ENCODE measurements at places on chromosomes 1 and 21.
A peak's percentile ranks its signal among the peaks of the same experiment; 100 is the strongest.

- no peak for DNase-seq
These were observed 70.1 kb downstream of the TENT5C start for GRCh38 chr1:117675907-117676430.

DNA sequence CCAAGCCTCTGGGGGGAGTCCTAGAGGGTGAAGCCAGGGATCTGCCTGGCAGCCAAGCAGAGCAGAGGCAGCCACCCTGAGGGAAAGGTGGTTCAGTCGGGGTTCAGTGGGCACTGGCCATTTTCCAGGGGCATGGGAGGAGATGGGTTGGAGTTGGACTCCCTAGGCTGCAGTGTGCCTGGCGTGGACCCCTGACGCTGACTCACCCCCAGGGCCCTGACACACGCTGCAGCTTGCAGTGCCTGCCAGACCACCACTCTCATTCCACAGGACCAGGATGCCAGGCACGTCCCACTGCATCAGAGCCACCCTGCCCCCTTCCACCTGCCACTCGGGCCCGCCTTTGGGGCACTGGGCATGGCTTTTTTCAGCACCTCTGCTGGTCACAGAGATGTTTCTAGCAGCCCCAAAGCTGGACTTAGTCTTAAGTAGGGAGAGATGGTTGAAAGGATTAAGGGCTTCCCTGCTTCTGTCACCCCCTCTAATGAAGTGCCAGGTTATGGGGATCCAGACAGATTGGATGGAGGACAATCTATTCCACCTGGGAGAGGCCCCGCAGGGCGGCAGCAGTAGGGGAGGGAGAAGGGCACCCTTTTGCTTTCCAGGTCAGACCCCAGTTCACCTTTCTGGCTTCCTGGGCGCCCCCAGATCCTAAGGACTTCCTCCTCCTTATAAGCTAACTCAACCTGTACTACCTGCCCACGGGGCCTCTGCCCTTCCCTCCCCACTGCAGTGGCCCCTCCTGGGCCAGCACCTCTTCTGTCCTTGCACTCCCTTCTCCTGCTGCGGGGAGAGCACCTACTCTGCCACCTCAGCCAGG lies 1.6 kb downstream of the SYT2 start:
- DNase-seq = no peak

- no peak for DNase-seq
These were observed 210.1 kb downstream of the FGGY start for GRCh38 chr1:59506952-59507351.

DNA sequence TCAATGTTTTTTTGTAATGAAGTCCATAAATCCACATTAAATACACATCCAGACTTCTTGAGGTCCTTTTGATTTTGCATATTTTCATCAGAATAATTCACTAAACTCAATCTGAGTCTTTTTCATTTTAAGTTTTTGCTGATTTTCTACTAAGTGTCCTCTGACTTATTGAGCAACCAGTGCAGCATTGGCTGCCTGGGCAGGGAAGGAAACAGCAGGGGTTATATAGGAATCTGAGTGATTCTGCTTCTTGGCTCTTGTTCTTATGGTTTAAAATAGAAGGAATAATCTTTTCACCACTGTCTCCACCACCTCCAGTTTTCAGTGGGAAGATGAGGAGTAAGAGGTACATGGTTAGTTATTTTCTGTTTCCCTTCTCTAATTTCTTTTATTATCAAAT lies 88.4 kb downstream of the ST6GALNAC5 start:
- no peak for DNase-seq

DNA sequence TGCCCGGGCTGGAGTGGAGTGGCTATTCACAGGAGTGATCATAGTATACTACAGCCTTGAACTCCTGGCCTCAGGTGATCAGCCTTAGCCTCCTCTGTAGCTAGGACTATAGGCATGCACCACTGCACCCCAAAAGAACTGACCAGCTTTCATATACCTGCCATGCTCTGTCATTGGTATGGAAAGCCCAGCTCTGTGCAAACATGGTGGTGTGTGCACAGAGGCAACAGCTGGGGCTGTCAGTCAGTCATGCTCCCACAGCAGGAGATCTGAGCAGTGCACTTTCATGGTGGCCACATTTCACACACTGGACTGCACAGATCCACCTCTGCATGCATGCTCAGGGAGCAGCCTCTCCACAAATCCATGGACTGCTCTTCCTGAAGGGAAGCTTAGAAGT lies 8.8 kb upstream of the JAK1 start:
- DNase-seq = no peak

- no peak for DNase-seq
These were observed 349.4 kb downstream of the DUSP10 start for GRCh38 chr1:221392453-221392852.

GRCh38 chr1:212432661-212433576 lies at the start of gene NENF:
Gene NENF, plus strand, starts transcription at chr1:212432920. Its CDS starts 24 bp downstream, at chr1:212432944.
- peak; percentile 85 for DNase-seq

DNA sequence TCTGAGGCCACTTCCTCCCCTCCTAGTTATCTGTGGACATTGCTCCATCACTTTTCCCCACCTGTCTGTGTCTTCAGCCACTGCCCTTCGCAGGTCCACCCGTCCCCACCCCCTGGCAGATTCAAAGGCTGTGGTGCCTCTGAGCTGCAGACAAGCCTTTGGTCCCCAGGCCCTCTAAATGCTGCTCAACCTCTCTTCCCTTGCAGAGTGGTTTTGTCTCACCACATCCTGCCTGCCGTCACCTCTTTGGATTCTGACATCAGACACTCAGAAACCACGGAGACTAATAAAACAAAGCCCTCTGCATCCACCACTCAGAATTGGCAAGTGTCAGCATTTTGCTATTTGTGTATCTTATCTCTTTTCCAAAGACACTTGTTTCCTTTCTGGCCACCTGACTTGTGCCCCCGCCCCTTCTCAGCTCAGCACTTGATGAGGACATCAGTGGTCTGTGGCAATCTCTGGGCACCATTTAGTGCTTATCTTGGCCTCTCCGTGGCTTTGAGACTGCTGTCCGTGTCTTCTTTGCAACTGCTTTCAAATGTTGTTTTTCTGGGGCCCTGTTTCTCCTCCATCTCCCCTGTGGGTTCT lies 7.7 kb downstream of the CNIH3 start:
- DNase-seq = no peak

DNA sequence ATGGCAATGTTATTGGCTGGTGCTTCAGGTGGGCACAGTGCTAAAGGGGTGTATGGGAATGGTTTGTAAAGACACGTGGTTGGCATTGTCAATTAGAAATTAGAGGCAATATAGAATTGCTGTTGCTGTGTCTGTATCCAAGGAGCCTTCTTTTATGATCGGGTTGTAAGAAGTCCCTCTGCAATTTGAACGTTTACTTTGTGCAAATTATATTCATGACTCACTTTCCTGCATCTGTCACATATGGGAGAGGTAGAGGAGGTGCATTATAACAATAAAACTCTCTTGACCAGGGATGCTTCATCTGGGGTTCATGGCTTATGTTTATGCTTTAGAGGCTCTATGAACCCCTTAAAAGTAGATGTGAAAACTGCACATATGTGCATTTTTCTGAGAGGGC lies 130.4 kb upstream of the DNAH14 start:
- no peak for DNase-seq

- no peak for DNase-seq
These were observed 82.8 kb downstream of the DTL start for GRCh38 chr1:212118167-212118871.

GRCh38 chr1:14516974-14517840 lies 81.3 kb upstream of the KAZN start:
- DNase-seq = no peak

GRCh38 chr1:41243079-41243385 lies 926 bp upstream of the SCMH1 start:
- no peak for DNase-seq

DNA sequence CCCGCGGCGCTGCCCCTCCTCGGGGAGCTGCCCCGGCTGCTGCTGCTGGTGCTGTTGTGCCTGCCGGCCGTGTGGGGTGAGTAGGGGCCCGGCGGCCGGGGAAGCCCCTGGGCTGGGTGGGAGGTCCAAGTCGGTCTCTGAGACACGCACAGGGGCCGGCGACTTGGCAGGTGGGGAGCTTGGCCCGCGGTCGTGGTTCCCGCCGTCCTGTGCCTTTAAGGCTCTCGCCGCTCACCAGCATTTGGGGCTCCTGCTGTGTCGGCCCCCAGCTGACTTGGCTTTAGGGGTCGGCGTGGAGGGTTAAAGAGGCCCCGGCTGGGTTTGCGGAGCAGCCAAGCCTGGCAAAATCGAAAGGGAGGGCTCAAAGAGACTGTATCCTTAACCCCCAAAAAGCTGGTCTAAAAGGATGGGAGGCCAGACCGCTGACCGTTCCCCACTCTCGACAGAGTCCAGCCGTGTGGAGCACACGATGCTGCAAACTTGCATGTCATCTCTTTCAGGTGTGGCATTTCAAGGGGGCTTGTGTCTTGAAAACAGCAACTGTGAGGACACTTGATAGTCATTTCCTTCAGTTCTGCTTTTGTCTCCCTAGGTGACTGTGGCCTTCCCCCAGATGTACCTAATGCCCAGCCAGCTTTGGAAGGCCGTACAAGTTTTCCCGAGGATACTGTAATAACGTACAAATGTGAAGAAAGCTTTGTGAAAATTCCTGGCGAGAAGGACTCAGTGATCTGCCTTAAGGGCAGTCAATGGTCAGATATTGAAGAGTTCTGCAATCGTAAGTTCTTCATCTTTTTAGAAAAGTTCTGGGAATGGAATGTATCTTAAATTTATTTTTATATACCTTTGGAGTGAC lies 540 bp downstream of the CD55 start:
- DNase-seq = no peak

DNA sequence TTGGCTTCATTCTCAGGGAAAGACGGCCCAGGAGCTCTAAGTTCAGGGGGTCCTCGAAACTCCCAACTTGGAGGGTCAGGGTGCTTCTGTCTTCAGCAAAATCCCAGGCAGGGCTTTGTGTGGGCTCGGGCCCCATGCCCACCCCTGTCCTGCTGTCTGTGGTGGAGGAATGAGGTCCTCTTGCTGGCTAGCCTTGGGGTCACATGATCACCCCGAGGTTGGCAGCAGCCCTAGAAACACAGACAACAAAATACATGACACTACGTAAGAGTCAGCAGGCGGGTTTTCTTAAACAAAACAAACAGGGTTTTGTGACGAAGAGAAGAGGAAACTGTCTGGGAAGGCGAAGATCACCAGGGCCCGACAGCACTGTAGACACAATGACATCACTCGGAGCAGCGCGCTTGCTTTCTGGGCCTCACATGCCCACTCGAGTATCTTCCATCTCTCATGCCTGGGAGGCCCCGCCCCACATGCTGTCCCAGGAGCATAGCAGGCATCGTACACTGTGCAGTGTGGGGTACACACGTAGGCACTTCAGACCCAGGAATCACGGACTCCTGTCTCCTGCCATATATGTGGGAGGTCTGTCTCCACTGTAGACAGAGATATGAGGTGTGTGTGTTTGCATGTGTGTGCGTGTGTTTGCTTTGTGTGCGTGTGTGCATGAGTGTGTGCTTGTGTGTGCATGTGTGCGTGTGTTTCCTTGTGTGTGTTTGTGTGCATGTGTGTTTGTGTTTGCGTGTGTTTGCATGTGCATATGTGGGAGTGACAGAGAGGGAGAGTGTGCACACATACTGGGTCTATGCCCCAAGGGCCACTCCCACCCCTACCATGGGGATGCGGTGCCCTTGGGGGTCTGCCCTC lies 94.7 kb downstream of the SIK1 start:
- no peak for DNase-seq

DNA sequence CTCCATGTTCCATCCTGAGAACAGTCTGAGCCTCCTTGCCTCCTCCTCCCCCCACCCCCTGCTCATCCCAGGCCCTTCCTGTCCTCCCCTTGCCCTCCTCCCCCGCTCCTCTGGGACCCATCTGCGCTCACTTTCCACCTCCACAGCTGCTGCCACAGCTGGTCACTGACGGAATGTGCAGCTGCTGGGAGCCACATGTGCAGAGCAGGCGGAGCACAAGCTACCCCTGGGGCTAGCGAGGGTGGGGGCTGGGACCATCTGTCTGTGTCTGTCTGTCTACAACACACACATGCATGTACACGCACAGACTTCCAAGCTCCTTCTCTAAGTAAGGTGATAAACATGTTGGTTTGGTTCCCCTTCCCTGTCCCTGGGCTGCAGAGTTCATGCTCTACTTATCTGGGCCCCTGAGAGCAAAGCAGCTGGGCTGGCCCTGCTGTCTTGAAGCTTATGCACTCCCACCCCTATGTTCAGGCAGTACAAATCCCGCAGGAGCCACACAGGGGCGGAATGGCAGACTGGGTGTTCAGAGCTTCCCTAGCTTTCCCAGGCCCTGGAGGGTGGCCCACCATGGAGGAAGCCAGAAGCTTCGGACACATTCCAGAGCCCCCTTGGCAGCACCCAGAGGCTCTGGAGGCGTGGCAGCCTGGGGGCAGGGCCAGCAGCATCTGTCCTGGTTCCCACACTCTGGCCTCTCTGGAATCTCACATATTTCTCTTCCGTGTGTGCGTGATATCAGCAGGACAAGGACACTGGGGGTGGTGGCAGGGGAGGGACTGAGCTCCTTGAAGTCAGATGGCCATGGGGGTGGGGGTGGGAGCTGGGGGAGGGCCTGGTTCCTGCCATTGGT lies 7.0 kb upstream of the HEYL start:
- DNase-seq = peak; percentile 88

- peak; percentile 24 for DNase-seq
These were observed 1695.3 kb downstream of the BRINP3 start for GRCh38 chr1:188782220-188782841.

DNA sequence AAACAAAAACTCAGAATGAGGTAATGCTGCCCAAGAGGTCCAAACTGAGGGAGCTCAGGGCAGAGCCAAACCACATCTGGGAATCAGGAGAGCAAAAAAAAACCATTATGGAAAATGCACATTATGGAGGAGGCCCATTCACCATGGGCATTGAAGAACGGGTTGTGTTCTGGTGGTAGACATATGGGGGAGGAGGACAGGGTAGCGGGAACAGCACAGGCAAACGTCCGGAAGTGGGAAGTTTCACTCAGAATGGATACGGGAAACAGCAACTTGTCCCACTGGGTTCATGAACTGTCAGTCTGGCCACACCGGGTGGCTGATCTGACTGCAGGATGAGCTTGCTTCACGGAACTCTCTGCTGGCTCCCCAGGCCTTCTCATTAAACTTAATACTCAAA lies 139.7 kb downstream of the RRAGC start:
- DNase-seq = no peak

DNA sequence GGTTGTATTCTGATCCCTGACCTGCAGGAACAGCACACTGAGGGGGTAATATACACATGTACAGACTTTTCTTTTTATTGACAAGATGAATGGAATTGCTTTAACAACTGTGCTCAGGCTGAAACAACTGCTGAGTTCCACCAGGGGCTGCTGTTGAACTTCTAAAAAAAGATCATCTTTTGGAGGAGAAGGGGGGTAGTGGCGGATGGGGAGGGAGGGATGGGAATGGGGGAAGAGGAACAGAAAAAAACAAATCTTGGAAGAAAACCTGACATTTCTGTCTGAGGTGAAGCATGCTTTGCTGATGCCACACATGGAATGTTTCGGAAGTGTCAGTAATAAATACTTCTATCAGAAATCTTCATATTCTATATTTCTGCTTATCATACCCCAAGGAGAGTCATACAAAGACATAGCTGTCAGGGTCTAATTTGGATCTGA lies 75.0 kb downstream of the RWDD3 start:
- peak; percentile 26 for DNase-seq

GRCh38 chr1:204806943-204807687 lies 63.5 kb upstream of the NFASC start:
- peak; percentile 91 for DNase-seq
